Adipocyte (in vitro differentiated cells): ENCODE measurements at places on chromosomes 2 and 18.
A peak's percentile ranks its signal among the peaks of the same experiment; 100 is the strongest.

GRCh38 chr2:169193618-169194017 lies 124.3 kb downstream of the DHRS9 start:
- no peak for DNase-seq

DNA sequence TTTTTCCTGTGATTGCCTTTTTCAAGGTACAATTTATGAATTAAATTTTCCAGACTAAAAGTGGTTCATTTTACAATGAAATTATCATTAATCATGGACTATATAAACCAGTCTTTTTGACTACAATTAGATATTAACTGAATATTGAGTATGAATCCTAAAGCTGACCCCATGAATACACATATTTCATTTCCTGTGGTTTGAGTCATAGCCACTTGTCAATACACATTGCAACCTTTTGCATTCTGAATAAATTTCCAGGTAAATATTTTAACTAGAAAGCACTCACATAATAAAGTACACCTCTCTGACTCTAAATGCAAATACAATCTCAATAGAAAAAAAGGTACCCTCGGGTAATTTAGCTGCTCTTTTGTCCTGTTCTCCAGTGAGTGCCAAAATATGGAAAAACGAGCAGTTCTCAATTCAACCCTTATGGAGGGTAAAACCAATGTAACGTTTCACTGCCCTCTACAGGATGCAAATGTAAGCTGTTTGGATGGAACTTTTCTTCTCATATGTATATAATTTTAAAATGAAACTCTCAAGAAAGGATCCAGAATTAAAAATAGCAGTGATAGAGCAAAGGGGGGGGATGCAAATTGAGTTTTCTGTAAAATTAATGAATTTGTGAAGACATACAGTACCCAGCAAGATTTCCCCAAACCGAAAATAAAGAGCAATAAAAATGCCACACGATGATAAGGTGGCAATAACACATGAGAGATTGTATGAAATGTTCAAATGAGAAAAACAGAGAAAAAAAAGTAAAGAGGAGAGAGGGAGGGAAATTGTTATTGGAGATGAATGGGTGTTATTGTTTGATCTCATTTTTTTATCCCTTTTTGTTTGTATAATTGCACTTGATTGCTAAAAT lies 1795.7 kb upstream of the PIK3C3 start:
- DNase-seq = peak; percentile 55

- no peak for DNase-seq
Observed at GRCh38 chr2:191029280-191029950, 15.4 kb upstream of the STAT1 start.

DNA sequence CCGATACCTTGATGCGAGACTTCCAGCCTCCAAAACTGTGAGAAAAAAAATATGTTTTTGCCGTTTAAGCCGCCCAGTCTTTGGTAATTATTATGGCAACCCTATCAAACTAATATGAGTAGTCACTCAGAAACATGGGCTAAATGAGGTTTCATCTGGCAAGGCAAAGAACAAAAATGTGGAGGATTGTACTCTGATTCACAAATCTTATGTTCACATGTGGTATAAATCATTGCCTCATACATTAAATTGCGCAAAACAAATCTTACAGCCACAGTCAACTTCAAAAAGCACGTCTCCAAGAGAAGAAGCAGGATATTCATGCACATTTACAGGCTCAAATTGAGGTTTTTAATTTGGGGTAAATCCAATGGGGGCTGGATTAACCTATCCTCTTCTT lies 1435.4 kb upstream of the LRRTM1 start:
- no peak for DNase-seq

DNA sequence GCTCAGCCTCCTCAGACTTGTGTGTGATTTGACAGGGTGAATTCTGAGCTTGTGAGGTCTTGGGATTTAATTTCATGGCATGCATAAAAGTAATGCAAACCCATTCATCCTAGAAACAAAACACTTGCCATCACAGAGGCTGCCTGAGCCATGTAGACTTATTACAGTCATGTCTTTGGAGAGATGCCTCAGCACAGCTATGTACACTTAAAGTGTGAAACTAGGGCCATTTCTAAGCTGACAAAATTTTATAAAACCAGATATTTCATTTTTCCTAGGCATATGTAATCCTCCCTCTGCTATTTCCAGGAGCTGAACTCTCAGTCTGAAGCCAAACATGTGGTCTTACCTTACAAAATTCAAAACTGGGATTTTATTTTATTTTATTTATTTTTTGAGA lies 322.2 kb upstream of the SPHKAP start:
- DNase-seq = peak; percentile 1

GRCh38 chr18:59278793-59279192 lies 5.5 kb upstream of the RAX start:
- no peak for DNase-seq

- DNase-seq = no peak
Observed at GRCh38 chr18:13501891-13502290, 224.5 kb downstream of the FAM210A start.

- DNase-seq = no peak
Observed at GRCh38 chr2:13414897-13415296, 698.2 kb downstream of the TRIB2 start.

DNA sequence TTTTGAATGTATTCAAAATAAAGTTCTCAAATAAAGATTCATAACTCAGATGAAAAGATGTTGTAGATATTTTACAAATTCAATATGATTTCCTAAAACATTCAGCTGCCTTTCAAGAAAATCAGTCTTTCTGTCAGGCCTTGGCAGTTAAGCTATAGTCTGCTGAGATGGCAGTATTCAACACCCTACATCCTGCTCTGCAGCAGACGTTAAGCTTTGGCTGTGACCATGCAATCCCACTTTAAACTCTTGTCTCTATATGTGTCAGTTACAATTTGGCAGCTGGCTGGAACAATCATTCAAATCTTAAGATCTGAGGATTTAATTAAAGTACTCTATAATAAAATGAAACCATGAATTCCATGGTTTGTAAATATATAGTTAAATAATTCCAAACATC lies 567.3 kb upstream of the ZNF804A start:
- DNase-seq = no peak

DNA sequence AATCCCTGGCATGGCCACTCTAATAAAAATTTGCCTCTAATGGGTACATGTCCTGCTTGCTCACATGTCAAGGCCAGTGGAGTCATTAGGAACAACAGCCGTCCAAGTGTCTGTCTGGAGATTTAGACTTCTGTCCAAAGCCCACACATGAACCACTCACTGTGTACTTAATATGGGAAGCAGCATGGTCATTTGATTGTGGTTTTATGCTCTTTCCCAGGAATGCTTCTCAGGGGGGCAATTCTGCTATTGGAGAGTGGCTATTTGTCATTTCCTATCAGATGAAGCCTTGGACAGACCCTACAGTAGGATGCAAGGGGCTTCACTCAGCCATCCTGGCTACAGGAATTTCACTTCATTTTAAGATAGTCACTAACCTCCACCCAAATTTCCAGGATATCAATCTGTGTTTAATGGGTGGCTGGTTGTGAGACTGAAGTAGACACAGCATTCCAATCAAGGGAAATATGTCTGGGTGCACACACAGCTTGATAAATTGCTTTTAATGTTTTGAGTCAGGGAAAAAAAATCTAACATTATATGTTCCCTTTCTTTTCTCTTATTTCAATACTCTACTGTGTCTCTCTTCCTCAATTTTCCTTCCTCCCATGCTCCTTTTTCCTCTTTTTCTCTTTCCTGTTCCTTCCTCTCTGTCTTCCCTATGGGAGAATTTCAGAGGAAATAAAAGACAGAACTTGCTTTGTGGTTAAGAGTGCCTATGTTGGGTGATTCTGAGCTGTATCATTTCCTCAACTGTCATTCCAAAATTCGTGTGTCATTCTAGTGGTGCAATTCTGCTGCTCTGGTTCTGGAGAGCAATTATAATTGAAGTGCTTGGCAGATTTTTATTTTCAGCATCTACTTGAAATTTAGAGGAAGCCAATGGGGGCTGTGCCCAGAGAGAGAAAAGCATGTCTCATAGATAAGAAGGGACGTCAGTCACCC lies 320.1 kb downstream of the OSR1 start:
- DNase-seq = peak; percentile 85

DNA sequence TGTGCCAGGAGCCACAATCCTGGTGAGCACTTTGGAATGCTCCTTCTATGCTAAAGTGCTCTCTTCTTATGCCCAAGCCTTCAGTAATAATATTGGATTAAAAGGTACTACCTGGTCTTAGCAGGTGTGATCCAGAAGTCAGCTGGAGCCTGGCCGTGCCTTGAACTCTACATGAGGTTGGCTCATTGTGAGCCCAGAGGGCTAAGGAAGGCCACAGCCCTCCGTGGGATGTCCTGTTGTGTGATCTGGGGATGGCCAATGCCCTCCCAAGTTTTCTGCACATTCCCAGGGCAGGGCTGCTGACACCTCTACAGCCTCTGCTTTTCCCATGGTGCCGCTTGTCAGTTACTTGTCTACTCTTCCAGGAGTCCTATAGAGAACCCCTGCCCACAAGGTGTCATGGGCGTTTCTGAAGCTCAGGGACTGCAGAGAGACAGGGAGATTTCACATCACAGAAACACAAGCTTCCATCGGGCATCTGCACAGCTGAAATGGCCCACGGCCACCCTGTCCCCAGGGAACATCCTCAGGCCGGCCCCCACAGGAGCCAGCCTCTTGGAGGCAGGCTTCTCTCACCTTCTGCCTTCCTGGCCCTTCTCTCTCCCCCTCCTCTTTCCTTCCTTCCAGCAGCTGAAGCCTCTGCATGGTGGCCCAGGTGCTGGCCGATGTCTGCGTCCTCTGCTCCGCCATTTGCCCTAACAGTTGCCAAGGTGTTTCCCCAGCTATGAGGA lies 27.3 kb upstream of the GPR55 start:
- no peak for DNase-seq

DNA sequence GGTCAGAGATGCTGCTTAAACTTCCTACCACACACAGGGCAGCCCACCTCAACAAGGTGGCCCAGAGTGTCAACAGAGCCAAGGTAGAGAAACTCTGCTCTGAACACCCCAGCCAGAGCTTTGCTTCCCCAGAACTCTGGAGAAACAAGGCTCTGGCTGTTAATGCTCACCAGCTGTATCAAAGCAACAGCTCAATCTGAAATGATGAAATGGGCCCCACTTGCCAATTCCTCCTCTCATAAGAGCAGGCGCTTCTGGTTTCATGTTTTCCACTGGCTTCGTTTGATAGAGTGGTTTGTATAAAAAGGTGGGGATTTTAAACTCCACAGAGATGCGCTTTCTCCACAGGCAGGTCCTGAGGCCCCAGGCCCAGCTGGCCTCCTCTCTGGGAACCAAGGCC lies 60.9 kb upstream of the TFCP2L1 start:
- DNase-seq = peak; percentile 34

GRCh38 chr2:229050133-229050532 lies 221.0 kb downstream of the PID1 start:
- no peak for DNase-seq

DNA sequence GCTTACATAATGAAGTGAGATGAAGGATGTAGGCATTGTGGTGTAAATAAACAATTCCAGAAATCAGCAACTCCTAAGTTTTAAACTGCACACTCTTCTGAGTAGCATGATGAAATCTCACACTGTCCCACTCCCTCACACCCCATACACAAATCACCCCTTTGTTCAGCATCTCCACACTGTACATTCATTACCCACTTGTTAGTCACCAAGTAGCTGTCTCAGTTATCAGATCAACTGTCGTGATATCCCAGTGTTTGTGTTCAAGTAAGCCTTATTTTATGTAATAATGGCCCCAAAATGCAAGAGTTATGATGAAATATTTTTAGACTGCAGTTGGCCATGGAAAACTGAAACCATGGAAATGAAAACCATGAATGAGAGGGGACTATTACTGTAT lies 135.7 kb downstream of the GRB14 start:
- DNase-seq = peak; percentile 45

DNA sequence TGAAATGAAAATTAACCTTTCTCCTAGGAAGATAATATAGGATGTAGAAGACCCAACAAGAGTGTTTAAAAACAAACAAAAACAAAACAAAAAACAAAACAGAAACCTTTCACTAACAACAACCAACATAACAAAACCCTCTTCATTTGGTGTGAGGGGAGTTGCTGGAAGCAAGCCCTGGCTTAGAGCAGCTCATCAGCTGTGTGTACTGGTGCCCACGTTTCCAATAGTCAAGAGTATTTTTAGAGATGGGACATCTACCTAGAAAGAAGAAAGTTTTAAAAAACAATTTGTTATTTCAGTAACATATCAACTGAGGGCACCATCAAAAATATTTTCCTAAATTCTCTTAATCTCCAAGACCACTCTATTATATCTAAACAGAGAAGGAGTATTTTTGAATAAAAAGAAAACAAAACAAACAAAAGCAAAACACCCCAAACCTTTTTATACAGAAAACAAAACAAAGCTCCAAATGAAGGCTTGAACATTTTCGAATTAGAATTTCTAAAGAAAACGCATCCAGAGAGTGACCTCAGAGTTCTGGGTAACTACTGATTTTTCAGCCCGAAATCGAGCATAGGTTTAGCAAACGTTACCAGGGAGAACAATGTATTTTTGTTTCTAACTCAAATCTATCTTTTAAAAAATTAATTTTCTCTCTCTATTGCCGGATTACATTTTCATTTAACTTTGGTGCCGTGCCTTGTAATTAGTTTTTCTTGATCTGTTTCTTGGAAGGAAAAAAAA lies 134.6 kb downstream of the INSIG2 start:
- DNase-seq = peak; percentile 4

GRCh38 chr18:26190506-26190905 lies 35.7 kb upstream of the TAF4B start:
- no peak for DNase-seq

DNA sequence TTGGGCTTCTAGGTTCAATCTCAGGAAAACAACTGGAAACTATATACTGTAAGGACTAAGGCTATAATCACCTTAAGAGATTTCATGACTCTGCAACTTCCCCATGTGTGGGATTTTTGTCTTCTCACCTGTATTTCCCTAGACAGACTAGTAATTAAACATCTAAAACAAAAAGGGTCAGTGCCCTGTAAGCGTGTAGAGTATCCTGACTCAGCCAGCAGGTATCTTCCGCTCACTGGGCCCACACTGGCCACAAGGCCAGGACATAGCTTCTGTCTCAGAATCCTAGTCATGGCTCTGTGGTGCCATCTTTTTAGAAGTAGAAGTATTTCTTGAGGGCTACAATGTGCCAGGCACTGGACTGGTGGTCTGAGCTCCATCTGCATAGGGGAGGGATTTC lies 28.8 kb upstream of the KCMF1 start:
- no peak for DNase-seq

- DNase-seq = no peak
Observed at GRCh38 chr2:190698895-190699294, 50.0 kb downstream of the NAB1 start.

- no peak for DNase-seq
Observed at GRCh38 chr2:26993768-26994167, 23.3 kb downstream of the MAPRE3 start.

DNA sequence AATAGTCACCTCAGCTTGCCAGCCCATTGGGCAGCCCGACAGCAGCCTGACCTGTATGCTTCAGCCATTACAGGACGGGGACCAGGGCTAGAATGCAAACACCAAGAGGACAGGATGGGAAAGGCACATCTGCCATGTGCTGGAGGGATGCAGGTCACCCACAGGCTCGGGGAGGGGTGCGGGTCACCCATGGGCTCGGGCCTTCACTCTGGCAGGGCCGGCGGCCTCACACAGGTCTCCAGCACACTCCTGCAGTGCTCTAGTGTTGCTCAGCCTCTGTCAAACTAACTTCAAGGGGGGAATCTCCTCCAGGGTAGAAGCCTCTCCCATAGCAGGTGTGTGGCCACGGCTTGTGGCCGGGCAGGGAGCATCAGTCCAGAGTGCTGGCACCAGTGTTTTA lies 222.5 kb downstream of the SEPTIN10 start:
- no peak for DNase-seq
